Activated naive CD4-positive, alpha-beta T cell treated with anti-CD3 and anti-CD28 coated beads, Interleukin-2, amount 10 ng/mL, durations not matched to agents 7 days and 5 days (primary cell): ENCODE measurements at places on chromosomes 1 and 21.

GRCh38 chr1:190832511-190832910, 354.8 kb upstream of the BRINP3 start:
- DNase-seq: no peak
- no peaks in the 10 kb centered on the region for H3K27me3 ChIP-seq
- no peaks in the 10 kb centered on the region for H3K4me1 ChIP-seq
- no peak overlapping the region for H3K4me3 ChIP-seq
- no peaks in the 10 kb centered on the region for H3K36me3 ChIP-seq

DNA sequence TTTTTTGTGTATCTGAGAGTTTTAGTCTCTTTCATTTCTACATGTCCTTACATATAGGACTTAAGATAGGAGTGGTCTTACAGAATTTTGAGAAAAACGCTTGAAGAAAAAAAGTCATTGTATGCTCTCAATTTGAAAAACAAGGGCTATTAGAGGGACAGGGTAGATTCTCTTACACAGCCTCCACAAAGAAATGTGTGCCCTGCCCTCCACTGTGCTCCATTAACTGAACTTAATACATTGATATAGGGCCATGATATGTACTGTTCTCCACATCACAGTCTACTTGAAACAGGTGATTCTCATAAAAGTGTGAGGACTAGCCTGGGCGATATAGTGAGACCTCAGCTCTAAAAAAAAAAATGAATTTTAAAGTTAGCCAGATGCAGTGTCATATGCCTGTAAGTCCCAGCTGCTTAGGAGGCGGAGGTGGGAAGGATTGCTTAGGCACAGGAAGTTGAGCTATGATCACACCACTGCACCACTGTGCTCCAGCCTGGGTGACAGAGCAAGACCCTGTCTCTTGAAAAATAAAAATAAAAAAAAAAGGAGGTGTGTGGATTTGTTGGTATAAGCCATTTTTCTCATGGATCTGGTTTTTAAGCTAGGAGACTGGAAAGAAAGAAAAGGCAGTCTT, 77.0 kb downstream of the HMCN1 start:
- H3K4me1 ChIP-seq: no peaks in the 10 kb centered on the region
- DNase-seq: no peak
- H3K27ac ChIP-seq: no peak overlapping the region

- peaks cover 5% of the 10 kb centered on the region for H3K4me1 ChIP-seq
- DNase-seq: no peak
- no peak overlapping the region for H3K4me3 ChIP-seq
- no peak overlapping the region for H3K27ac ChIP-seq
Measured at GRCh38 chr21:34593423-34593822, 21.5 kb downstream of the RCAN1 start.

GRCh38 chr1:20521960-20522861, 14.3 kb upstream of the MUL1 start:
- H3K4me1 ChIP-seq: no peaks in the 10 kb centered on the region
- DNase-seq: peak; percentile 79
- no peaks in the 10 kb centered on the region for H3K36me3 ChIP-seq
- H3K4me3 ChIP-seq: no peak overlapping the region

DNA sequence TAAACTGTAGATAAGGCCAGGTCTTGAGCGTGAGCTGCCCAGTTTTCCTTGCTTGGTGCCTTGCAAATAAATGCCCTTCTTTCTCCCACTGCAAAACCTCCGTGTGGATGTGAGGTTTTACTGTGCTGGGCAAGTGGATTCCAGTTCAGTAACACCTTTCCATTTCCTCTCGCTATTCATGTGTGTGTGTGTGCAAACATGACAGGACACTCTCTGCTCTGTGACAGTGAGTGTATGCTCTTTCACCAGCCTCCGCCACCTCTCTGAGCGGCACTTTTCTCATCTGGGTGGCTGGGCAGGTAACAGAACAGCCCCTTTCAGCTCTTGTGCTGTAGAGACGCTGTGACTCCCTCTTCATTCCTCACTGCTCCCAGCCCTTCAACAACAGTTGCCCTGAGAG, 23.9 kb downstream of the CNIH3 start:
- H3K27ac ChIP-seq: no peak overlapping the region
- H3K4me1 ChIP-seq: peaks cover 10% of the 10 kb centered on the region
- H3K4me3 ChIP-seq: no peak overlapping the region
- H3K36me3 ChIP-seq: no peaks in the 10 kb centered on the region

DNA sequence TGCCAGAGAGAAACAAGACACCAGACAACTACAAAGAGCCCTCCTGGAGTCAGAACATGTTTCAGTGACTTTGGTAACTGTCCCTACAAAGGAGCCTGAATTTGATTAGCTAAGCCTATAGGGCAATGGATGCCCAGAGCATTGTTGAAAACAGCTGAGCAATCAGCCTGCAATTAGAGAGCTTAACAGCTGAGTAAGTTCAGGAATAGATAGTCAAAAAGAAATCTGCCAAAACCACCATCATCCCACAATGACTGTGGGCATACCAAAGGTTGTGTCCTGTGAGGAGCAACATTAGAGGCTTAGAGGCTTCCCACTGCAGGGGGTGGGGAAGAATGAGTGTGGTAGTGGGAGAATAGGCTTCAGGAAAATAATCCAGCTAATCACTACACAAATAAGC, 32.1 kb downstream of the SH3BP5L start:
- no peaks in the 10 kb centered on the region for H3K36me3 ChIP-seq
- peaks cover 5% of the 10 kb centered on the region for H3K27me3 ChIP-seq
- no peak overlapping the region for H3K4me3 ChIP-seq
- no peaks in the 10 kb centered on the region for H3K4me1 ChIP-seq

DNA sequence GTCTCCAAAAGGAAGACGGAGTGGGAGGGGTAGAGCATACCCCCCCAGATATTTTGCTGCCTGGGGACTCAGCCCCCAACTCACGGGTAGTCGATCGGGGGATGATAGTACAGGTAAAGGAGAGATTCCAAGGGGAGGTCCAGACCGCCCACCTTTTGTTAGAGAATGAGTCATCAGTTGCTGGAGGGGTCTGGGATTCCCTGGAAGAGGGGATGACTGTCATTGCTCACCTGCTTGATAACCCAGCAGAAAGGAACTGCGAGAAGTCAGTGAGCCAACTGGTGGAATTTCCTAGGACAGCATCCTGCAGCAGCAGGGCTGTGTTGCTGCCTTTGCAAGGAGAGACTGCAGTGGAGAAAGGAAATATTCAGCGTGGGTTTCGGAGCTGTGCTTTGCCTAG, 64.4 kb downstream of the MACF1 start:
- H3K4me3 ChIP-seq: no peak overlapping the region
- H3K27ac ChIP-seq: peak overlapping the region; percentile 80
- H3K36me3 ChIP-seq: peaks cover 45% of the 10 kb centered on the region

DNA sequence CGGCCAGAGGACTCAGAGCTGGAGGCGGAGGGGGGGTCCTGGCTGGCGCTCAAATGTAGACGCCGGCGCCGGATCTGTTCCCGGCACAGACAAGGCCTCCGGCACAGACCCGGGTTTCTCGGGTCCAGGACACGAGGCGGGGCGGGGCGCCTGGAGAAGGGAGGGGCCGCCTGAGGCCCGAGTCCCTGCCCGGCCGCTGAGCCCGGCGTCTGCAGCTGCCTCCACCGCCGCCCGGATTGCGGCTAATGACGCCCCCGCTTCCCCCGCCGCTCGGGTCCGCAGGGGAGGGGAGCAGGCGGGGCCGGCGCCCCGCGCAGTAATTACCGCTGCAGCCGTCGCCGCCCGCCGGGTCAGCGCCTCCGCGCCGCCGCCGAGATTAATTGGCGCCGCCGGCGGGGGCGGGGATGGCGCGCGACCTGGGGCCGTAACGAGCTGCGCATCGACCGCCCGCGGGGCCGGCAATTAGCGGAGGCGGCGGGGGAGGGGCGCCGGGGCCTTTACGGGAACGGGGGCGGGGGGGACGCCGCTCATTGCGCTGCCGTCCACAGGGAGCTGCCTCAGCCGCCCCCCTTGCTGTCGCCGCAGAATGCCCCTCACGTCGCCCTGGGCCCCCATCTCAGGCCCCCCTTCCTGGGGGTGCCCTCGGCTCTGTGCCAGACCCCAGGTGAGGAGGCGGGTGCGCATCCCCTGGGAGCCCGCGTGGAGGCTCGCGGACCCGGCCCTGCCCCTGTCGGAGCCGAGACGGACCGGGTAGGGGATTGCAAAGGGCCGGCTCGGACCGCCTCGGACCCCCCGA, 17.3 kb downstream of the NOC2L start:
- peaks cover 10% of the 10 kb centered on the region for H3K36me3 ChIP-seq
- no peak overlapping the region for H3K27ac ChIP-seq
- peaks cover 84% of the 10 kb centered on the region for H3K27me3 ChIP-seq
- no peak overlapping the region for H3K4me3 ChIP-seq
- DNase-seq: peak; percentile 39

DNA sequence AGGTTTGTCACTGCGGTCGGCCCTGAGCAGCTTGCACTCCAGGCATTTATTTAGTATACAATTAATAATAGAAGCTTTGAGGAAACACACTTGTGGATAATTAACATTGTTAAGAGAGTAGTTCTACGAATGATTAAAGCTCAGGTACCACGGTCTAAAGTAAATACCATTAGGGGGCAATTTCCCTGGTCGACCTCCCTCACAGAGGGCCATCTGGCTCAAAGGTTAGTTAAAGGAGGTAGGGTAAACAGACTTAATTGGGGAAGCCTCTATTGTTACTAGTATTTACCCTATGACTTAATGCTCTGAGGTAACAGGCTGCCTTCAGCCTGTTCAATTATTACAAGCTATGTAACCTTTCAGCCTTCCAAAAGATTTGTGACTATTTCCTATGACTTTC, 122.3 kb upstream of the SLC44A3 start:
- no peak for DNase-seq
- no peak overlapping the region for H3K27ac ChIP-seq
- no peak overlapping the region for H3K4me3 ChIP-seq
